IMR-90 (cell line): ENCODE measurements at places on chromosomes 3 and 15. TPM values are rescaled to one million over a fixed set of nuclear protein-coding genes. Genes with fewer than 3 reads are reported as not detected.

DNA sequence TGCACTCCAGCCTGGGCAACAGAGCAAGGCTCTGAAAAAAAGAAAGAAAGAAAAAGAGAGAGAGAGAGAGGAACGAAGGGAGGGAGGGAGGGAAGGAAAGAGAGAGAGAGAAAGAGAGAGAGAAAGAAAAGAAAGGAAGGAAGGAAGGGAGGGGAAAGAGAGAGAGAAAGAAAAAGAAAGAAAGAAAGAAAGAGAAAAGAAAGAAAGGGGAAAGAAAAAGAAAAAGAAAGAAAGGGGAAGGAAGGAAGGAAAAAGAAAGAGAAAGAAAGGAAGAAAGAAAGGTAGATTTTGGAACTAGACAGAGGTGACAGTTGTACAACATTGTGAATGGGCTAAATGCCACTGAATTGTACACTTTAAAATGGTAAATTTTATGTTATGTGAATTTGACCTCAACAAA, 5.3 kb upstream of the SRGAP3 start:
- DNase-seq, result no peak

DNA sequence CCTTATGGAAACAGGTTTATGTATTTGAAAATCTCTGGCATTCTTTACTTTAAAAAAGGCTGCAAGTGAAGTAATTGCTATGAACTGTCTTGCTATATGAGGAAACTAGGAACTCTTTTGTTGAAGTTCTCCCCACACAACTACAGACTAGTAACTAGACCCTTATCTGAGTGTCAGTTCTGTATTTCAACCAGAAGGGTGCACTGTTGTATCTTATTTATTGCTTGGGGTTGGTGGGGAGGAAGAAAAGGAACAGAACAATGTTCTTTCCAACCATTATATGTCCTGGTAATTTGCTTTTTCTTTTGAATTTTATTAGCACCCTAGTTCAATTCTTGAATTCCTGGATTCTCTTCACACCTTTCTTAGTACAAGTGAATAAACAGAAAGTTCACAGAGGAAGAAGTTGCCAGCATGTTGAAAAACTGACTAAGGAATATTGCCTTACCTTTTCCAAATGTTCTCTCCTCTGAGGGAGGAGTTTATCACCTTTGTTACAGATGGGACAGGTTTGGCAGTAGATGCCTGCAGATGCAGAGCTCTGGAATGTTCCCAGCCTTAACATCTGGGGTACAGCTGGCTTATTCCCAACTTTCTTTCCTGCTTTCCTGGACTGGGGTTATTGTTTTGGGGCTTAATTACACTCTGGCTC, 162.4 kb upstream of the CFAP20DC start:
- DNase-seq, result peak; percentile 60

- DNase-seq, result no peak
Observed at GRCh38 chr3:127606981-127607595, 8.9 kb downstream of the MCM2 start.

- DNase-seq, result no peak
Observed at GRCh38 chr3:196227629-196228493, 11.5 kb downstream of the SLC51A start.

GRCh38 chr15:78316283-78317083, 17.1 kb upstream of the SKIC8 start:
- no peak for DNase-seq

DNA sequence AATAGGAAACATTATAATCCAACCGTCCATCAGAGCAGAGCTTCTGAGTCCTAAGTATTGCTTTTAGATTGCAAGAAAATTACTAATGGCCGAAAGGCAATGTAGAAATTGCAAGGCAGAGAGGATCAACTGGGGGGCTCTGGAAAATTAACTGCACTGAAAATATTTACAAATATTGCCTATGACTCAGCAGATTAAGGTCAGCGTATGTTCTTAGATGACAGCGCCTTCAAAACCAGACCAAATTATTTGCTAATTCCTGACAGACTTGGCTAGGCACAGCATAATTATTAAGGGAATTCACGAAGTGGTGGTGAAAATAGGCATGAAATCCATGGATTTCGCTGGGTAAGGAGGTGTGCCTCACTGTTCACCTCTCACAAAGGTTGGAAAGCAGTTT, 947.7 kb downstream of the TUSC7 start:
- DNase-seq, result no peak

DNA sequence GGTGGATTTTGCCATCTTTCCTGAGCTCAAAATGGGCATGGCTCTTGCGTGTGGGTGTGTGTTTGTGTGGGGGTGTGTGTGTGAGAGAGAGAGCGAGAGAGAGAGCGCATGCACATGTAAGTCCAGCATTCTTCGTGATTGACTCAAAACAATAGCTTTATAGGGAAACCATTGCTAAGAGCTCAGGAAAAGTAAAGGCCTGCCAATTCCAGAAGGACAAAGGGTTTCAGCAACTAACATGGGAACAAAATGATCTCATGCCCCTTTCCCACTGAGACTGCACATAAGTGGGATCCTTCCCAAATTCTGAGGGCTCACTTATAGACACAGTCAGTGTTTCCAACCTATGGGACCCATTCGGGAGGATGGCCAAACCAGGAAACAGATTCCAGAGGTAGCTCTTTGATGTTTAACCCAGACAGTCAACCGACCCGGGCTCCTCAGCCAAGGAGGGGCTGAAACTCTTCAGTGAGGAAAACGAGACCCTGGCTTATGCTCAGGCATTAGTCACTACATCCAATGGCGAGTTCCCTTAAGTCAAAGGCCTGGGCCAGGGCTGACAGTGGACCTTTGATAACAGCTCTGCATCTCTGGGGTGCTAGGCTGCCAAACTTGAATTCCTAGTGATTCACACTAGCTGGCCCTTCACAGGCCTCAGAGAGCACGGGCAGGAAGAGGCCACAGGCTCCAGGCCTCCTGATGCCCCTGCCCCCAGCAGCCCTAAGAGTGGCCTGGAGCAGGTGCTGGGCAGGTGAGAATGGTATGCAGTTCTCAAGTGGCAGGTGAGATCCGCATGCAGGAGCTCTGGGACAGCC, 305.0 kb upstream of the C2CD4B start:
- DNase-seq, result peak; percentile 90

PLSCR2 gene
- total RNA-seq, result not detected in 2 replicates

ZNF502 gene
- total RNA-seq, result 5.7 and 6.1 TPM in 2 replicates

PRR23B gene
- total RNA-seq, result not detected in 2 replicates

GPD1L gene
- total RNA-seq, result 7.9 and 9.4 TPM in 2 replicates
